ENCODE measurements at places on chromosomes 3 and 15.

DNA sequence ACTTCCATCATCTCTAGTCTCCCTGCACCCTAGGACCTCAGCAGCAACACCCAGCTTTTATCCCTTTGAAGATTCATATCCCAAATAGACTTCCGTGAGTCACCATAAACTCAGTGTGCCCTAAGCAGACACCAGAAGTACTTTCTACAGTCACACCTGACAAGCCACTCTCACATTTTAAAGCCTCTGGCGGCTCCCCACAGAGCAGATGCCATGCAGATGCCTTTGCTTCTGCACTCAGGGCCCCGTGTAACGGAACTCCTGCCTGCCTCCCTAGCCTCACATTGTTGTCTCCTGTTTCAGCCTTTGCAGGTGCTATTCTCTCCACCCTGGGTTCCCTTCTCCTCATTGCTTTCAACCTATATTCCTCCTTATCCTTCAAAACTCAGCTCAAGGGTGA, 155.5 kb upstream of the SLC24A5 start:
- no peak for DNase-seq

DNA sequence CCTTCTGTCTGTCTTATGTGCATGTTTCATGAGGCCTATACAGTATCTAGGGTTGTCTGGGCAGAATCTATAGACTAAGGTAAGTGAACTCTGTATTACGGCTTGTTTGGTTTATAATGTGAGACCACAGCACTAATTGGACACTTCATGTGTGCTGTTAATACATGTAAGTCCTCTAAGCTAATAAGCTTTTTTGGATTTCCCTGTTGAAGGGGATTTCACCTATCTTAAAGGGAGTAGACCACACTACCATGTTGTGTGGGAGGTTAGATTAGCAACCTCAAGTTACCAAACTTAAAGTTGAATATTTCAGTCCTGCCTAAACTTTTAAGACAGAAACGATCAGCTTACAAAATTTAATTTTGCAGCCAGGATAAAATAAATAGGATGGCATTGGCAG, 189.8 kb upstream of the GOLIM4 start:
- no peak for DNase-seq

GRCh38 chr15:93985176-93985575, 246.2 kb upstream of the MCTP2 start:
- DNase-seq = no peak

GRCh38 chr3:37920156-37920699, 58.5 kb downstream of the CTDSPL start:
- peak; percentile 41 for DNase-seq

DNA sequence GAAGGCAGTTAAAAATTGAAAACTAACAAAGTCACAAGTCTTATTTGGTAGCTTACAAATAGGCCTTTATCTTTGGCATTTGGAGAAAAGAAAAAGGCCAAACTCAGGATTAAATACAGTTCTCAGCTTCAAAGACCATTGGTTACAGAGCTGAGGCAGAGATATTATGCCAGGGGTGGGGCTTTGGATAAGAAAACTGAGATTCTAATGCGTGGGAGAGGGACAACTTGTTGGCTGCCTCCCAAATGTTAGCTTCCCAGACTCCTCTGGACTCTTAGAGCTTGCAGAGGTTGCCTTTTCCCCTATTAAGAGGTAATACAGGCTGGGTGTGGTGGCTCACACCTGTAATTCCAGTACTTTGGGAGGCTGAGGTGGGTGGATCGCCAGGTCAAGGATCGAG, 231.8 kb downstream of the SQOR start:
- no peak for DNase-seq

DNA sequence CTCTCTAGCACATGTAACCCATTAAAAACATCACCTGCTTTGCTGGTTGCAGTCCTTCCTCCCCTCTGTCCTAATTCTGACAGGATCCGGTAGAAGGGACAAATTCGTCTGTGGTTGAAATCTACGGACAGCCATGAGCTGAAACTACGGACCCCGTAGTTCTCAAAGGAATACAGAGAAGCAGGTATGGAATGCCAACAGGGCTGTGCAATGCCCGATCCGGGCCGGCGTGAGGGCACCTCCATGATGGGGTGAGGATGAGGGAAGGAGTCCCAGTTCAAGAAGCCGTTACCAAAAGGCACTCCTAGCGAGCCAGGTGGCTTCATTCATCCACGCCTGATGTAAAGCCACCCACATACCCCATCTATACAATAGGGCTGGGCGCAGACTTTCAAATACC, 160.0 kb upstream of the NSMCE3 start:
- no peak for DNase-seq

DNA sequence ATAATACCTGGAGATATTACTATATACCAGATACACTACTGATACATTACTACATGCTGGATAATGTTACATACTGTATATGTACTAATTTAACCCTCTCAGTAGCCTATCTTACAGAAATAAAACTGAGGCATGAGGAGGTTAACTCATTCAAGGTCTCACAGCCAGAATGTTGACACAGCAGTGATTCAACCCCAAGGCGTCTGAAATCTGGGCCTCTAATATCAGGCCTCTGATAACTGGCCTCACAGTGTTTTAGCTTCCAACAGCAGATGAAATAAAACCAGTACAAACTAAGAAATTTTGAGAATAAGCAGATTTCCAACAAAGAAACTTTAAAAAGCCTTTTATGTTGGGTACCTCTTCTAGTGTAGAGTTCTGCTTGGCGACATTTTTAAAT, 23.4 kb downstream of the DZIP1L start:
- DNase-seq = no peak

GRCh38 chr3:159559771-159560170, 428.9 kb upstream of the IL12A start:
- DNase-seq = no peak

GRCh38 chr15:93299675-93300074, 210.7 kb upstream of the RGMA start:
- DNase-seq = no peak

DNA sequence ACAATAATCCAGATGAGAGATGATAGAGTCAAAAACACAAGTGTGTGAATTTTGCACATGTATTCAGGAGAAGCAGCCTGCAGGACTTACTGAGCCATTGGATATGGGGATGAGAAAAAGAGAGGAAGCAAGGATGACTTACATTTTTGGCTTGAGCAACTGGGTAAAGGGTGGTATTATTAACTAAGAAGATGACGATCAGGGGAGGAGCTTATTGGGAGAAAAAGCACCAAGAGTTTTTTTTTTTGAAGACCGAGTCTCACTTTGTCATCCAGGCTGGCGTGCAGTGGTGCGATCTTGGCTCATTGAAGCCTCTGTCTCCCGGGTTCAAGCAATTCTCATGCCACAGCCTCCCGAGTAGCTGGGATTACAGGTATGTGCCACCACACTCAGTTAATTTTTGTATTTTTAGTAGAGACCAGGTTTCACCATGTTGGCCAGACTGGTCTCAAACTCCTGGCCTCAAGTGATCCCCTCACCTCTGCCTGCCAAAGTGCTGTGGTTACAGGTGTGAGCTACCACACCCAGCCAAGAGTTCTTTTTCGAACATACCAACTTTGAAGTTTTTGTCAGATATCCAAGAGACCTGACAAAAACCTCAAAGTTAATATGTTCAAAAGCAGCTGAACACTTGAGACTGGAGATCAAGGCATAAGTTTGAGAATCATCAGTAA, 14.8 kb upstream of the SH3BP5 start:
- no peak for DNase-seq

DNA sequence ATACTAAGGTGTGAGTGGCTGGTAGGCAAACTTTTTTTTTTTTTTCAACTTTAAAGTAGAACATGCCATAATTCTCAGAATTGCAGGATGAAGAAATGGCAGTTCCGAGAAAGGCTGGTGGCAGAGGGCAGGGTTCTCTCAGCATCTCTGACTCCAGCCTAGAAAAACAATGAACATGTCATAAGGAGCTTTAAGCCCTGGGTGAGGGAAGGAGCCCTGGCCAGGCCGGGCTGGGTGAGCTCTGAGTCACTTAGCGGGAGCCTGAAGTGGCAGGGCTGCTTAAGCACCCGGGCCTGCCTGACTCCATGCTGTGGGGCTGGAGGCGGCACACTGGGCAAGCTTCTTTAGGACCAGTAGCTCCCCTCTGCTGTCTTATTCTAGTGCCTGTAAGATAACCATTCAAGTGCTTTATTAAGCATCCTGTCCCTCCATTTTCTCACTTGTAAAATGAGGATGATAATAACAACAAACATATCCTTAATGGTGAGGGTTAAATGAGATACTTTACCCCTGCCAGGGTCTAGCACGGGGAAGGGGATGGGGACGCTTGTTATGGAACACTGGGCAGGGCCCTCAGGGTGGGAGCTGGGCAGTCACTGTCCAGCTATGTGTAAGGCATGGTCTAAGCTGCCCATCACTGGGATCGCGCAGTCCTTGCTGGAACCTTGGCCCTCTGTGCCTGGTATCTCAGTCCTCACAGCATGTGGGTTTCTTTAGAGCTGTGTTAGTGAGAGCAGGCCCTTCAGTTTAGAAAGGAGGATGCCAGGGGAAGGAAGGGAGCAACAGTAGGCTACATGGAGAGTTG, 18.4 kb downstream of the SMAD6 start:
- no peak for DNase-seq

- DNase-seq = no peak
Measured at GRCh38 chr15:98775498-98776230, 127.3 kb downstream of the IGF1R start.
